ENCODE measurements at places on chromosomes 2 and 18.

DNA sequence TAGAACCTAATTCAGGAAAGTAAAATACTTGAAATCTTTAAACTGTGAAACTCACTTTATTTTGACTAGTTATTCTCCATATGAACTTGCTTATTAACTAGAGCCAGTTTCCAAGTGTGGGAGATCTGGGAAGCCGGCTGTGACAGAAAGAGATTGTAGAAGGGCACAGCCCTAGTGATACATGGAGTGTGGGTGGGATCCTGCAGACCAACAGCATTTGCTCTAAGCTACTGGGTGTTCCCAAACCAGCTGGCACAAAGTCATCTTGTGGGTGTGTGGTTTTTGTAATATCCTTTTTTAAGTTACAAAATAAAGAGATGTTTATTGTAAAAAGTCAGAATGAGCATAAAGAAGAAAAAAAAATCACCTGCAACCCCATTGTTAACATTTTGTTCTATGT, 3.4 kb downstream of the DUSP19 start:
- DNase-seq, result no peak

DNA sequence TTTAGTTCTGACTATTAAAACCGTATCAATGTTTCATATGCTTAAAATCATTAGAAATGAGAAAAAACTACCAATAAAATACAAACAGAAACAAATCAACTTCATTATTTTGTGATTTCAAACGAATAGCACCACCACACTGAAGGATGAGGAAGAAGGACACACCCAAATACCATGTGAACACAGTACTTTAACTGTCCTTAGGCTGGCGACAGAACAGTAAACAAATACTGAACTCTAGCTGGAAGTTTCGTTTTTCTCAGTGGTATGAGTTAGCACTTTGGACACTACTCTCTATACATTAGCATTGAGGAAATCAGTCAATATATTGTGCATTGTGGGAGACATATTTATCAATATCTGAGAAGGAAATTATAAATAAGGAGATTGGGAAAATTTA, 202.4 kb upstream of the AGAP1 start:
- DNase-seq, result no peak

DNA sequence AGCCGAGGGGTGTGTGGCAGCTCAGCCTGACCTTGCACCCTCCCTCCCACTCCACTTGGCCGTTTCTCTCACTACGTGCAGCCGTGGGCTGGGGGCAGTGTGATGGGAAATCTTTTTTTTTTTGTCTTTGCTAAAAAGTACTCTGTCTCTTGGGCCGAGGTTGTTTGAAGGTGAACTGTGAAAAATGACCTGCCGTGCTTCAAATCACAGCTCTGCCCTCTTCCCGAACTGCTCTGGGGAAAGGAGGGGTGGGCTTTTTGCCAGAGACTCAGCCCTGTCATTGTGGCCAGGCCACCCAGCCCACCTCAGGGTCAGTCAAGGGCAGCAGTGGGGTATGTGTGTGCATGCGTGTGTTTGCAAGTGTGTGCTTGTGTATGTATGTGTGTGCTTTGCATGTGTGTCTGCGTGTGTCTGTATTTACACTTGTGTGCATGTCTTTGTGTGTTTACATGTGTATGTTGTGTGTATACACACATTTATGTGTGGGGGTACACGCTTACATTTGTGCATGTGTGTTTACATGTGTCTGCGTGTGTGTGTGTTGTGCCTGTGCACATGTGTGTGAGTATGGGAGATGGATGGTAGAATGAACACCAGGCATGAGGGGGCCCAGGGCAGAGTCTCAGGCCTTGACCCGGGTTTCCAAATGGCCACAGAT, 61.3 kb upstream of the HAAO start:
- no peak for DNase-seq

GRCh38 chr2:184178229-184178628, 420.1 kb upstream of the ZNF804A start:
- no peak for DNase-seq

DNA sequence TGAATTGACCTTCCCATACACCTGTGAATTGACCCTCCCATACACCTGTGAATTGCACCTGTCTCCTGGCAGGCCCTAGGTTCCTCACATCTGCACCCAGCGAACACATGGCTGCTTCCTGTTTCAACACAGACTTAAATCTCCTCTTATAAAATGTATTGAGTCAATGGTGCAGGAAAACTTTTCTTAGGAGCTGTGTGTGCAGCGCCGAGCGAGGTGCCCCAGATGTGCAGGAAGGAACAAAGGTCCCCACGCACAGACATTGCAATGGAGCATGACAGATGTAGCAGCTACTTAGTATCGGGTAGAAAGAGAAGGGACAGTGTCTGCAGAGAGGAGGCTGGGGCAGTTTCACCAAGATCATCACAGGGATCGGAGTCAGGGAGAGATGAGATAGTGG, 85.5 kb upstream of the PXDN start:
- no peak for DNase-seq

GRCh38 chr2:174334781-174335251, at the start of gene SP9:
SP9 (plus strand) TSS chr2:174334954; CDS start chr2:174335093, 139 bp downstream.
- DNase-seq, result no peak

GRCh38 chr2:196468394-196468793, 171.1 kb upstream of the CCDC150 start:
- DNase-seq, result no peak

DNA sequence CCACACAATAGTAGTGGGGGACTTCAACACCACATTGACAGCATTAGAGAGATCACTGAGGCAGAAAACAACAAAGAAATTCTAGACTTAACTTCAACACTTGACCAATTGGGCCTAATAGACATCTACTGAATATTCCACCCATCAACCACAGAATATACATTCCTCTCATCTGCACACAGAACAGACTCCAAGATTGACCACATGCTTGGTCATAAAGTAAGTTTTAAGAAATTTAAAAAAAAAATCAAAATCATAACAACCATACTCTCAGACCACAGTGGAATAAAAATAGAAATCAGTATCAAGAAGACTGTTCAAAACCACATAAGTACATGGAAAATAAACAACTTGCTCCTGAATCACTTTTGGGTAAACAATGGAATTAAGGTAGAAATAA, 9.0 kb upstream of the FLACC1 start:
- DNase-seq, result no peak

- DNase-seq, result no peak
Measured at GRCh38 chr18:44709307-44710126, 28.8 kb downstream of the SETBP1 start.

DNA sequence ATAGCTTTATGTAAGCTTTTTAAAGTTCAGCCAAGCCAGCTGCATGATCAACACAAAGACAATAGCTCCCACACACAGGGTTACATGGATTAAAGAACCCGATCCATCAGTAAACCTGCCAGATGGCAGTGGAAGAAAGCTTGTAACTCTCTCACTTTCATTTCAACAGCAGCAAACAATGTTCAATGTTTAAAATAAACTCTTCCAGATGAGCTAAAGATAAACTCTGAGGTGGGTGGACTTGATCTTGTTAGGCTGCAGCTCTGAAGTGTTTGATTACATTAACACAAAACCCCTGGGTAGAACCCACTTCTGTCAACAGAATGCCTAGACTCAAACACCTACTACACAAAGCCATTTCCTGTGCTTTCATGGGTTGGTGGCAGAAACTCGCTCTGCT, 13.9 kb downstream of the RDH14 start:
- DNase-seq, result no peak

DNA sequence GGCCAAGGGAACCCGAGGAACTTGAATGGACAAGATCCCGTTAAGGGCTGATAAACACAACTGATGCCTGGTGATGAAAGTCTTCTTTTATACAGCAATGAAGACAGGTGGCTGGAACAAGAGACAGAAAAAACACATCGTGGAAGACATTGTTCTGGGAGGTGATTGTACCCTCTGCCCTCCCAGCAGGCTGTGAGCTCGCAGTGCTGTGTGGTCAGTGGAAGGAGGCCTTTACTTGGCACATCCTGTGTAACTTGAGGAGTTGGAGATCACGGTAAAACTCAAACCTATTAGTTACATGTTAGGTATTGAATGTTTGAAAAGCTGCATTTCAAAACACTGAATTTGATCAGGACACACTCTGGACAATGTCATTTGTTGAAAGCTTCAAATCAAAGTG, 249.9 kb upstream of the EPAS1 start:
- DNase-seq, result no peak

DNA sequence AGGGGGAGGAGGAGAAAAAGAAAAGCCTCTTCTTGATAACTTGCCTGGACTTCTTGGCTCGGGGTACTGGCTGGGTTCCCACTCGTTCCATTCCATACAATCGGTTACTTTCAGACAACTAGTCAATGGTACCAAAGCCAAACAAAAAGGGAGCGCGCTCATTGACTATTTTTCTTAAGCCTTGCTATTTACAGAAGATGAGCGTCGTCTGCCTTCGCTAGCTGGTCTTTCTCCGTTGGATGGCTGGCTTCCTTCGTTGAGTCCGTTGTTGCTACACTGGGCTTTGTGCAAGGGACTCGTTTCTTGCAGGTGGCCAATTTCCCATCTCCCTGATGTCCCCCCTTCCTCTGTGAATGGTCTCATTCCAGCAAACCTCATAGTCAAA, 260.4 kb downstream of the ZNF516 start:
- DNase-seq, result no peak

- DNase-seq, result no peak
Measured at GRCh38 chr2:160165996-160166395, 34.1 kb downstream of the ITGB6 start.

DNA sequence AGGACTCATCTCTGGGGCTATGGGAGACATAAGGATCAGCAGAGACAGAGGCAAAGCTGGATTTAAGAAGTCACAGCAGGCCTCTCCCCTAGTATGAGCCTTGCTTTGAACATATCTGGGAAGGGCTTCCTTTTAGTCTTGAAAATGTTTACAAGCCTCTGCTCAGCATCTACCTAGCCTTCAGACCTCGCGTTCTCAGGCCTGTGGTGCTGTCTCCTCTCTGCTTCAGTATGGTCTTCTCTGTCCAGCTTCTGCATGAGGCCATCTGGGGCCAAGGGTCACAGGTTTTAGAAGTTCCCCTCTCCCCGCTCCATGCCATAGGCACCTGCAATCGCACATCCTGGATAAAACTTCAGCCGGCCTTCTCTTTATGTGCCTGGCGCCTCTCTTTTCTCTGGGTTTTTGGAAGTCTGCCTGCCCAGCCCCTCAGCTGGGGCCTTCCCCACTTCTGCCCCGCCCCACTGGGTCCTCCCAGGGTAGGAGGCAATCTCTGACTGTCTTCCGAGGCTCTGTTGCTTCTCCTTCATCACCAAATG, 7.1 kb downstream of the ACTG2 start:
- DNase-seq, result no peak

DNA sequence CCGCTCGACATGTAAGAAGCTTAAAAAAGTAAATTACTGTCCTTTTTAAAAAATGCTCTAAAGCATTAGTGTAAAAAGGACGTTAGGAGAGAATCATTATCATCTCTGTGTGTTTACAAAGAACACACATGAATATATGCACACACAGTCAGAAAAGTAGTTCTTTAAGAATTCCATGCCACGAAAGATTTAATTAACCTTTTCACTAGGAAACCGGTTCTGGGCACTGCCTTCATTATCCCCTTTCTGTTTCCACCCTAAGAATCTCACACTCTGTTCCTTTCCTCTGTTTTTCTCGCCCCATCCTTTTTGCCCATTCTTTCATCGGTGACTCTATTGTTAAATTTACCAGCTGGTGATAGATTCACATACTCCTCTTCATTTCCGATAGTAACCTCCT, 338.6 kb downstream of the DCC start:
- no peak for DNase-seq

- no peak for DNase-seq
Measured at GRCh38 chr2:16386431-16386830, 279.2 kb downstream of the CYRIA start.

GRCh38 chr2:36677996-36678605, 18.4 kb upstream of the VIT start:
- DNase-seq, result no peak

DNA sequence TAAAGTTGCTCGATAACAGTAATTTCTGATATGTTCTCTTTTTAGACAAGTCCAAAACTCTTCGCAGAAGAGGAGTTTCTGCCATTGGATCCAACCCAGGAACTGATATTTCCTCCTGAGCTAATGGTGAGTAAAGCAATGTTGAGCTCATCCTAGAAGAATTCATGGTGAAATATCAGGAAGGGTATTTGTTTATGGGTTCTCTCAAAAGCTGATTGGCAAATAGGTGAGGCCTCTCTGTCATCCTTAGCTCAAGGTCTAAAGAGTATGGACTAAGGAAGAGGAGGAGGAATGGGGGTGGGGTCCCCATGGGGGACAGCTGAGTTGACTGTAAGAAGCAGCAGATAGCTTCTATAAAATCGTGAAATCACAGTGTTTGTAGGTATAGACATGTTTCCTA, 18.2 kb downstream of the AOX1 start:
- DNase-seq, result no peak

DNA sequence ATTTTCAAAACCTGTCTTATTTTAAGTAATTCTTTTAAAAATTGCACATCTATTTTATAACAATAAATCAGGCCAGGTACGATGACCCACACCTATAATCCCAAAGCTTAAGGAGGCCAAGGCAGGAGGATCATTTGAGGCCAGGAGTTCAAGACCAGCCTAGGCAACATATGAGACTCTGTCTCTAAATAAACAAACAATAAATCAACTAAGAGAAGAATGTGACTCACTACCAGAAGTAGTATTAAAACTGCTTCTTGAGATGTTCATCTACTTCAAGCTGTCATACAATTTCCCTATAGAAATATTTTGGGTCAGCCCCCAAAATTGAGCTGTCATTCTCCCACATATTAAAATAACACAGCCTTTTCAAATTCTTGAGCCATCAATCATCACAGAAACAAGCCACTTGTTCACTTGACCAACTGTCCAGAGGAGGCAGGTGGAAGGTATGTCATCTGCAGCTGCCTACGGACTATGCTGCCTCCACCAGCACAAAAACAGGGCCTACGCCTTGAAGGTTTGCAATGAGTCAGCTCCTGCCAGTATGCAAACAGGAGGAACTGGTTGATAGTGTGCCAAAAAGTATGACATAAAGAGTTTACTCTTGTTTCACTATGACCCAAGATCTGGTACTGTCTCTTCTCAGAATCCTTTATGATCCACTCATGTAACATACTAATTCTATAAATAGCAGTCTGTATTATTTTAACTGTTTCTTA, 33.6 kb downstream of the KIDINS220 start:
- peak; percentile 94 for DNase-seq

- no peak for DNase-seq
Measured at GRCh38 chr18:27685807-27686412, 491.0 kb downstream of the CDH2 start.

- no peak for DNase-seq
Measured at GRCh38 chr2:121567957-121568409, 37.3 kb downstream of the RNU4ATAC start.

DNA sequence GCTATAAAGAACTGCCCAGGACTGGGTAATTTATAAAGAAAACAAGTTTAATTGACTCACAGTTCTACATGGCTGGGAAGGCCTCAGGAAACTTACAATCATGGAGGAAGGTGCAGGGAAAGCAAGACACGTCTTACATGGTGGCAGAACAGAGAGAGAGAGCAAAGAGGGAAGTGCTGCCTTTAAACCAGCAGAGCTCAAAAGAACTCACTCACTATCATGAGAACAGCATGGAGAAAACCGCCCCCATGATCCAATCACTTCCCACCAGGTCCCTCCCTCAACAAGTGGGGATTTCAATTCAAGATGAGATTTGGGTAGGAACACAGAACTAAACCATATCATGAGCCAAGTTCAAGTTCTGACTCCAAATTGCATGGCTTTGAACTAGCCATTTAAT, 62.8 kb upstream of the PPP1CB start:
- DNase-seq, result no peak

GRCh38 chr18:46577546-46577945, 79.5 kb downstream of the LOXHD1 start:
- no peak for DNase-seq
